A549 treated with CpdA at 1 μM for 4 hours (cell line): ENCODE measurements at places on chromosomes 4 and X. TPM values are rescaled to one million over a fixed set of nuclear protein-coding genes. Genes with fewer than 3 reads are reported as not detected.

Gene TXK
- 0.14 to 0.34 TPM (median 0.16 TPM) in 5 replicates for total RNA-seq

Gene CXCL1
- total RNA-seq: 11.7 to 16.3 TPM (median 14.8 TPM) in 5 replicates

Gene VCX3B
- not detected in 5 replicates for total RNA-seq

Gene SLC6A14
- not detected in 5 replicates for total RNA-seq

Gene DCAF12L1
- not detected in 5 replicates for total RNA-seq

Gene SSX2B
- not detected in 5 replicates for total RNA-seq

Gene GPR143
- total RNA-seq: 0.09 to 0.13 TPM (median 0.09 TPM) in 3 of 5 replicates, not detected in the others

Gene LAP3
- 32.5 to 46.3 TPM (median 35.5 TPM) in 5 replicates for total RNA-seq

Gene XK
- total RNA-seq: 0.31 to 0.40 TPM (median 0.37 TPM) in 5 replicates

Gene ANOS1
- 0.05 to 0.09 TPM (median 0.06 TPM) in 3 of 5 replicates, not detected in the others for total RNA-seq
